Activated CD4-positive, alpha-beta T cell treated with anti-CD3 and anti-CD28 coated beads, Interleukin-2, amount 10 ng/mL, durations not matched to agents 24 days and 14 days (primary cell): ENCODE measurements at places on chromosomes 13 and 19. TPM values are rescaled to one million over a fixed set of nuclear protein-coding genes. Genes with fewer than 3 reads are reported as not detected.

The ZNF442 gene
- total RNA-seq = 0.56 and 1.2 TPM in 2 replicates

The PPM1N gene
- total RNA-seq = 1.3 and 1.9 TPM in 2 replicates

The CPB2 gene
- not detected in 2 replicates for total RNA-seq

The CYP4F8 gene
- total RNA-seq = not detected in 2 replicates

The IGFL2 gene
- total RNA-seq = 0.33 and 0.40 TPM in 2 replicates

The LILRA6 gene
- 0.09 TPM in 1 of 2 replicates, not detected in the other for total RNA-seq

The WTIP gene
- total RNA-seq = 0.47 and 1.0 TPM in 2 replicates

The ZNF99 gene
- total RNA-seq = not detected in 2 replicates

The MCEMP1 gene
- total RNA-seq = not detected in 2 replicates

The UBE2L5 gene
- total RNA-seq = not detected in 2 replicates

The SHISA7 gene
- total RNA-seq = not detected in 2 replicates

The PSPN gene
- 1.5 and 1.8 TPM in 2 replicates for total RNA-seq

The ELSPBP1 gene
- total RNA-seq = not detected in 2 replicates

The SMIM24 gene
- 0.33 TPM in 1 of 2 replicates, not detected in the other for total RNA-seq

The IFNL1 gene
- not detected in 2 replicates for total RNA-seq

The KIR2DL3 gene
- 0.12 TPM in 1 of 2 replicates, not detected in the other for total RNA-seq

The TINCR gene
- total RNA-seq = 0.33 and 0.52 TPM in 2 replicates

The GRIK5 gene
- 3.9 and 4.9 TPM in 2 replicates for total RNA-seq
